ENCODE measurements at places on chromosomes 2 and 18.

DNA sequence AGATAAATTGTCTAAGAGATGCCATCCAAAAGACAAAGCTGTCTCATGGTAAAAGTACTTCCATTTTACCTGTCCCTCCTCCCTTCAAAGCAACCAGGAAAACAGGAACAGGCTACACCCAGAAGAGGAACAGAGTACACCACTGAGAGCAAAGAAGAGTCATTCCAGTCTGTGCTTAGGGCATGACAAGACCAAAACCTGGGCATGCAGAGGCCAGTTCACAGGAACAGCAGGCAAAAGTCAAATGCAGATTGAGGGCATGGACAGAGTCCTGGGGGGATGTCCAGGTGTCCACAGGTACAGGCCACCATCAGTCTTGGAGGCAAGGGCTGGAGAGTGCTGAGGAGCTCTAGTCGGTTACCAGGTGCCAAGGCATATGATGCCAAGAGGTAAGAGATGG is 23.7 kb downstream of the PLEK start:
- no peak for DNase-seq

DNA sequence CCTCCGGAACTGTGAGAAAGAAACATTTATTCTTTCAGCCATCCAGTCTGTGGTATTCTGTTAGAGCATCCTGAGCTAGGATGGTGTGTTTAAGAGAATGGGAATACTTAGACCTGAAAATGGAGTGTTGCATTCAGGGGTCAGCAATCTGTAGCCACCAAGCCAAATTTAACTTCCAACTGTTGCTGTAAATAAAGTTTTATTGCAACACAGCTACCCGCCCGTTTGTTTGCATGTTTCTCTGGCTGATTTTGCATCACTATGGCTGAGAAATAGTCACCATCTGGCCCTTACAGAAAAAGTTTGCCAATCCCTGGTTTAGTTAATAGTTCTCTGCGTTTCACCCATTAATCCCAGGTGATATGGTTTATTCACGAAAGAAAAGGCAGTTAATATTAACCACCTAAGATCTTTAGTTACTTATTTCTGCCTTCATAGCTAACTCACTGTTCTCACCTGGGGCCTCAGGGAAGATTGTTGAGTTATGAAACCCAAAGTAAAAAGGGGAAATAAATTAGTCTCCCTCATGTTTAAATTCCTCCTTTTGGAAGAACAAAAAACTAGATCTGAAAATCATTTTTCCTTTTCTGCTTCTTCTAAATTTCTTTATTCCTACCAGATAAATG is 9.5 kb upstream of the CYS1 start:
- no peak for DNase-seq

GRCh38 chr2:132789066-132789465 is 119.1 kb upstream of the LYPD1 start:
- DNase-seq = no peak

- DNase-seq = no peak
Observed at GRCh38 chr2:191113761-191114160, 37.0 kb downstream of the STAT4 start.

- DNase-seq = no peak
Observed at GRCh38 chr2:32011485-32011960, 715 bp upstream of the MEMO1 start.

- no peak for DNase-seq
Observed at GRCh38 chr2:207516206-207516605, 13.6 kb upstream of the CREB1 start.

DNA sequence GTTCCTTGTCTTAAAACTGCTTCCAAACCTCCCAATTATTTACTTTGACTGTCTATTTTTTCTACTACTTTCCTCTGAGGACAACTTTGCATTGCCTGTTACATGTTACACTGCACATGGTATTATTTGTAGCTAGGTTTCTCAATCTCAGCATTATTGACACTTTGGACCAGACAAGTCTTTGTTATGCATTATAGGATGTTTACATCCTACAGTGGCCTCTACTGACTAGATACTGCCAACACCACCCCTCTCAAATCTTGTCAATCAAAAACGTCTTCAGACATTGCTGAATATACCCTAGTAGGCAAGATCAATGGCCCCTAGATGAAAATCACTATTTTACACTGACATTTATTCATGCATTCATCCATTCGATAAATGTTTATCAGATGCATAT is 129.6 kb upstream of the DNAJC10 start:
- no peak for DNase-seq

DNA sequence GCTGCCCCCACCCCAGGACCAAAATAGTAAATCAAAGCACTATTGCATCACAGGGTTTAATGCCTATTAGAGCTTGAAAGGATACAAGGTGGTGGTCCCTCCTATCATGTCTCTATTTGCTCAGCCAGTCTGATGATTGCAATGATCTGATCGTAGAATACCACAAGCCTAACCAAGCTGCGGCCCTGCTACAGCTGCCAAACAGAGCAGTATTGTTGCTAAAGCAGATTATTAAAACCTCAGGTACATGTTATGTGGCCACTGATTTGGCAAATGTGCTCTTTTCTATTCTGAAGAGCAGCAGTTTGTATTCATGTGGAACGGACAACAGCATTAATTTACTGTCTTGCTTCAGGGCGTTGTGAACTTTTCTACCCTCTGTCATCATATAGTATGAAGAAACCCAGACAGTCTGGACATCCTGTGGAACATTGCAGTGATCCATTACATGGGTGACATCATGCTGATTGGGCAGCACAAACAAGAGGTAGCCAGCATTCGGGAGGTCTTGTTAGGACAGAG is 8.4 kb upstream of the VAPA start:
- DNase-seq = peak; percentile 89
